Stimulated activated CD4-positive, alpha-beta T cell treated with anti-CD3 and anti-CD28 coated beads, Interleukin-1b, Interleukin-23, amount 100 ng/mL, for 4 hours (primary cell): ENCODE measurements at places on chromosomes 7 and 10.

DNA sequence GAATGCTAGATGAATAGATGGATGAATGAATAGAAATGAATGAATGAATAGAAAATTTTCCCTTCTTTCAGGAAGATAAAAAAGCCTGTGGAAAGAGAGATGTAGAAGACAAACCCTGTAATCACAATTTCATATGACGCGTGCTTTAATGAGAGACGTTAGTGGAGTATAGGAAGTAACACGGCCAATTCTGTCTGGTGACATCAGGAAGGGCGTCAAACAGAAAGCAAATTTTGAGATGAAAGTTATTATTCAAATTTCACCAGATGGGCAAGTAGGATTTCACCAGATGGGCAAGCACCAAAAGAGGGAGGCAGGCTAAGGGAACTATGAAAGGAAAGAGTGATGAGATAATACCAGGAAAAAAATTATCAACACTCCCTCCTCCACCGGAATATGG lies 128.9 kb upstream of the PRSS1 start:
- no peak for DNase-seq

DNA sequence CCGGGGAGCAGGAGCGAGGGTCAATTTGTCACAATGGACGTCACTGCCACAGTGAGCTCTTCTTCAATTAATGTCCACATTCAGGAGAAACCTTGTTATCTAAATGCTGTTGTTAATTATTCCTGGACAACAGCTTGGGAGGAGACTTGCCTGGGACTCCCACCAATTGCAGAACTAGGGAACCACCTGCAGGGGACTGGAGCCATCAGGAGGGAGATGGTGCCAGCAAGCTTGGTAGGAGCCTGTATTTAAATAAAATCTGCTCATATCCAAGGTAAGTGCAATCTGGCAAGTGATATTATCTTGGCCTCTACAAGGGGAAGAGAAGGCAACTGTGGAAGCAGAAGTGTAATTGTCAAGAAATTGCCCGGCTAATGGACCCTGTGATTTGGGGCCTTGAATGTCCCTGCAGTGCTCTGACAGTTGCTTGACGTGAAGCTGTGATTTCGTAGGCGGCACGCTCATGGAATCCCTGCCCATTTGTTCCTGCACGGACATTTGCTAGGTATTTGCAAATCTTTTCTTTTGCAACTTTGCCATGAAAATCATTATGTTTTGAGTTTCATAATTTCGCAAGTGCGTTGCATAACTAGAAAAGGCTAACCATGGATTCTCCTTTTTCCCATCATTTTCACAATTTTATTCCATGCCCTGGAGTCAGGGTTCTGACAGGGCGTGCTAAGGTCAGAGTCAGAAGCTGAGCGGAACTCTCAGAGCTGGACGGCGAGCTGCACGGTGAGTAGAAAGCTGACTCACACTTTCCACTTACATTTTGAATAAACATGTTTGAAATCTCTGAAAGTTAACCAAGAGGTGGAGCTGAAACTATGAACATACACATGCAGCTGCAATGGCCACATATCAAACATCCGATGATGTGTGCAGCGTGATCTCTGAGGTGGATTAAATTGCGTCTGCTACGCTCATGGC lies 84.9 kb upstream of the TCERG1L start:
- DNase-seq = no peak

GRCh38 chr10:13684252-13684791 lies 97.6 kb downstream of the PRPF18 start:
- DNase-seq = no peak

DNA sequence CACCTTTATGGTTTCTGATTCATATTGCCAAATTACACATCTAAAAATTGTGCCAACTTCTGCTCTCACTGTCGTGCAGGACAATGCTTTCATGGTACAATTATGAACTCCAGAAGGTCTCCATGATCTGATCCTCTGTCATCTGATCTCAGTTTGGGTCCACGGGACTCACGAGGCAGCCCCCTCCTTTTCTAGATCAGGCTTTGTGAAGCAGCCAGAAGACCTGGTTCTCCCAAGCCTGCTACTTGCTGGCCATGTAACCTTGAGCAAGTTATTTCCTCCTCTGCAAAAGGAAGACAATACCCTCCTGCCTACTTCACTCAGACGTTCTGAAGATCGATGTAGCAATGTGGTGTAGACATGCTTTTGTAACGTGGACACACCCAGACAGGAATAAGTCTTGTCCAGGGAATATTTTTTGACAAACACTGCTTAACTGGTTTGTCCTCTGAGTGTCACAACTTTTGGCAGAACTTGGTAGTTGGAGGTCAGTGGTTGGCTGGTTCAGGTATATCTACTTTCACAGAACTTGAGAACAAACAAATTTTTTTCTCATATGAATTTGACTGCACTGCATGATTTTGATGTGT lies 19.6 kb downstream of the CALML3 start:
- DNase-seq = no peak

GRCh38 chr10:47028466-47028865 lies 117.2 kb downstream of the PTPN20 start:
- no peak for DNase-seq

- no peak for DNase-seq
Observed at GRCh38 chr10:120300513-120300912, 156.5 kb upstream of the PLPP4 start.

- no peak for DNase-seq
Observed at GRCh38 chr7:44486693-44487092, 3.8 kb downstream of the NUDCD3 start.

DNA sequence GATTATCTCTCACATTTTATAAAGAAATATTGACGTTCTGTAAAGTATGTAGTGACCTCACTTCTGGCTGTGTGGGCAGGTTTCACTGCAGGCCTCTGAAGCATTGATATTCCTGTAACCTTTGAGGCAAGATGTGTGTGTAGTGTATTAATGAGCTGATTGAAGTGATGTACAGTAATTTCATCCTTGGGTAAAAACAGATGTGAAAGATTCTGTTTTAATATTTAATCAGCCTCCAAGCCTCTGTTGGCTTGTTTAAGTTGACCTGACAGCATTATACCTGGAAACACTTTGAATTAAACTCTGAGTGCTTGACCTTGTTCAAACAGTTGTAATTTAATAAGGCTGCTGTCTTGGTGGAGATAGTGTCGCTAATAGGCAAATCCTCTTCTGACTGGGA lies 74.9 kb downstream of the KAT6B start:
- no peak for DNase-seq
